Right hindlimb (tissue), 1 donor: ENCODE measurements at places on chromosomes 2 and 18.

DNA sequence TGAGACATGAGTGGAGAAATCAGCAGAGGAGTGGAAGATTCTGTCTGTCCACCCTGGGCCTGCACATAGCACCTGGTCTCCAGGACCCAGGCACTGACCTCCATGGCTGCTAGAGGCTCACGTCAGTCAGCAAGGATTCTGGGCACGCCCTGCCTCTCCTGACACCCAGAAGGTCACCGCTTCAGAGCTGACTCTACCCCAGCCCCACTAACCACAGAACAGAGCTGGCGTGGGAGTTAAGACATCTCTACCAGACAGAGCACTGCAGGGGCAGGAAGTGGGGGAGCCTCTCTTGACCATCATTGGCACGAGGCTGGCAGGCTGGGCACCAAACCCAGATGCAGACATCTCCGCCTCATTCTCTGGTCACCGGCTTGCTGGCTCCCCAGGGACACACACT, 3.0 kb downstream of the ADCY3 start:
- no peak for DNase-seq

DNA sequence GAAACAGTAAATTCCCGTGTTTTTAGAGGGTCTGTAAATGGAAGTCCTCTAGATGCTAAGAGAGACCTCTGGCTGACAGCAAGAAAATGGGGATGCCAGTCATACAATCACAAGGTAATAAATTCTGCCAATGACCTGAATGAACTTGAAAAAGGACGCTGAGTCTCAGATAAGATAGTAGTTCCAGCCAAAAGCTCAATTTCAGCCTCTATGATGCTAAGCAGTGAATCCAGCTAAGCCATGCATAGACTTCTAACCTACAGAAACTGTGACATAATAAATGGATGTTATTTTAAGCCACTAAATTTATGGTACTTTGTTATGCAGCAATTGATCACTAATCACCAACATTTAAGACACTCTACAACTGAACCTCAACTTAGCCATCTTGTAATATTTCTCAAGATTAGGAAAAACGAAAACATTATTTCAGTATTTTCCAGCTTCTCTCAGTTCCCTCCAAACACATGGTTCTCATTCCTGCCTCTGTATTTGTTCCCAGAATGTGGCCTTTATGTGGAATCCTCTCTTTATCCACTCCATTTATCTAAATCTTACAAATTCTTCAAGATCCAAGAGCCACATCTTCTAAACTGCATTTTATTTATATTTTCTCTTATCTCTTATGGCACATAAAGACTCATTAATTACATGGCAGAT, 331.1 kb downstream of the GULP1 start:
- no peak for DNase-seq

GRCh38 chr2:37874470-37874869, 50.6 kb upstream of the RMDN2 start:
- no peak for DNase-seq

DNA sequence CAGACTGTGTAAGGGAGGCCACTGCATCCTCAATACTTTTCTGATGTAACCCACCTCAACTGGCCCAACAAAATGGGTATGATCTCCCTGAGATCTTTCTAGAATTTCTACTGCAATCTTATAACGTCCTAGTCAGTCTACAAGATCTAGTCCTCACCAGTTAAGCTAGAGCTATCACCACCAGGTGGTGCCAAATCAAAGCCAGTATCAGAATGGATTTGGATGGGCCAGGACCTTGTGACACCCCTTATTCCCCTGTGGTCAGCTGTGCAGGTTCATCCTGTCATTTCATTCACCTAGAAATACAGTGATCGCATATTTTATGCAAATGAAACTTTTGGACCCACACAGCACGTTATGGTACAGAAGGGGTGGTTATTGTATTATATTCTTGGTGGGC, 90.3 kb downstream of the OLA1 start:
- no peak for DNase-seq

GRCh38 chr18:74217476-74218143, 69.3 kb downstream of the TIMM21 start:
- DNase-seq, result no peak

DNA sequence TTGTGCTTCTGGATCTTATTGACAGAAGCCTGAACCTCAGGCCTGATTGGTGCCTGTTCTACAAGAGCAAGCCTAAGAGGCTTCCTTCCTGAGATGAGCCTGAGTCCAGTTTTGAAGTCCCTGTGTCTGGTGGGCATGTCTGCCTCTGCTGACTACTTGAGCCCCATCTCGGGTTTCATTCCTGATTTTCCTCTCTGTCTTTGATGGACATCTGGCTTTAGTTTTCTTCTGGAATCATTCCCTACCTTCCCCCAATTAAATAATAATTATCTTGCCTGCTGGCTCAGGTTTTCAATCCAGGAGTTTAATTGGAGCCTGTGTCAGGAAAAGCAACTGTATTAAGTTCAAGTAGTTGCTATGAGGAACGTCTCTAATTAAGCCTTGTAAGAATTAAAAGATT, 135.5 kb upstream of the MC4R start:
- no peak for DNase-seq

DNA sequence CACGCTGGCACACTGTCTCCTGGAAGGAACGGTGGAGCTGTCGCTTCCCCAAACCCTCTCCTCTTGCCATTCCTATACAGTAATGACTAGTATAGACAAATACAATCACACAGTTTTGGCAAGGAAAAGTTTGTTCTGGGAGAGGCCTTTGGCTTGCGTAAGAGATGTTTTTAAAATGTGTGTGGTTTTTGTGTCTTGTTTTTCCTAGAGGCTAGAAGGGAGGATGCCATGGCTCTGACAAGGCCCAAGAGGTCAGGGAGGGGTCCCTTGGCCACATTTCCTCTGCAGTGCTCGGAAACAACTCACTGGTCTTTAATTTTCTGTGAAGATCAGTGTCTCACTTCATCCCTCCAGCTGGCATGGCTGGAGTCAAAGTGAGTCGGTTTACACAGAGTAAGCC, 195.9 kb downstream of the SH3RF3 start:
- DNase-seq, result peak; percentile 89

DNA sequence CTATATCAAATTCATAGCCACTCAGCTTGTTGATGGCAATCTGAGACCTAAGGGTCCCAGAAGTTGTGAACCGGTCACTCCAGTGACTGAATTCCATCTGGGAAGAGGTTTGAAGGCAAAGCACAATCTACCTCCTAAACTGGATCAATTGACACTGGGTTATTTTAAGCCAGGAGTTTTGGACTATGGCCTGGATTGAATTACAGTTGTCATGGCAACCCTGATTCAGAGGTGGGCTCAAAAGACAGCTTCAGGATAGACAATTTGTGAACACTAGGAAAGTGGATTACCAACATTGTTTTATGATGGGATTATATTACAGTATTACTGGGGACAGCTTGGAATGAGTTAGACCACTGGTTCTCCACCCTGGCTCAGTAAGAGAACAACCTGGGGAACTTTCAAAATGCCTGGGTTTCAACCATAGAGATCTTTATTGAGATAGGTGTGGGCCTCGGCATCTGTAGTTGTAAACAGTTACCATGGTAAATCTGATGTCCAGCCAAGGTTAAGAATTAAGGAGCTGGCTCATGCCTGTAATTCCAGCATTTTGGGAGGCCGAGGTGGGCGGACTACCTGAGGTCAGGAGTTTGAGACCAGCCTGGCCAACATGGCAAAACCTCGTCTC, 58.8 kb downstream of the MFSD6 start:
- peak; percentile 41 for DNase-seq

DNA sequence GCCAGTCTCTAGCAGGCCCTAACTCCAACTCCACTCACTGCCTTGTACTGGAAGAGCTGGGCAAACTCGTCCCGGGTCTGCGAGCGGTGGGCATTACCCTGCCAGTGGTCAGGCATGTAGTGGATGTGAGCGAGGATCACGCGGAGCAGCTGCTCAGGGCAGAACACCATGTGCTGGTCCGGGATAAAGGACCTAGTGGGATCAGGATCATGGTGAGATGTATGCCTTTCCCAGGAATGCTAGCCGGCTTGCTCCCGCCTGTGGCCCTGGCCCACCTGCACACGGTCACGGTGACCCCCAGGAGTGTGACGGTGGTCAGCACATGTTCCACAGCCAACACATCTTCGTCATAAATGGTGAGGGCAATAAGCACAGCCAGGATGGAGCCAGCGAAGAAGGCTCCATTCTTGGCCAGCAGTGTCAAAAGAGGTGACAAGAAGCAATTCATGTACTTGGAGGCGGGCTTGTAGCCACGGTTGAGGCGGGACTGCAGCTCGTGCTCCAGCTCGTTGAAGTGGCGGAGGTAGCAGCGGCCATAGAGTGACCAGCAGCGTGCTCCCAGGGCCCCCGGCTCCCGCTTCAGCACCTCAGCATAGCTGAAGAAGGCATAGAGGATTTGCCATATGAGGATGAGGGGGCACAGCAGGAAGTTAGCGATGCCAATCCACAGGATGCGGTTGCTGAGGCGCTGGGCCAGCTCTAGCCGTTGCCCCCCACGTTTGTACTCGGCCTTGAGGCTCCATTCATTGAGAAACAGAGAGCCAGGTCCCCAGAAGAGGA, 5.3 kb upstream of the ABCB6 start:
- no peak for DNase-seq

GRCh38 chr2:128395196-128395595, 76.5 kb upstream of the HS6ST1 start:
- DNase-seq, result no peak

DNA sequence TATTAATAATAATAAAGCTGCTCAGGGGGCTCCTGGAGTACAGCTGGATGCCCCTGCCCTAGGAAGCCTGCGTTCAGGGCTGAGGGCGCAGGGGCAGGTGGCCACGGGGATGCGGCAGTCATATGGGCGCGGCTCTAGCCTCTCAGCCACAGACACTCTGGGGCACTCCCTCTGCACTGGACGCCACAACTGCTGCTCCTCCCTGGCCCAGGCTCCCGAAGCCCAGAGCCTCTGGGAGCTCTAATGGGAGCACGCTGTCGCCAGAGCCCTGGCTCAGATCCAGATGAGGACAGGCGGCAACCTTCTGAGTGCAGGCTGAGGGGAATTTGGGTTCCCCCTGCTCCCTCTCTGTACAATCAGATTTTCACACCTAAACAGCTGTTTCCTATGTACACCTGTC, 93.6 kb downstream of the MTCL1 start:
- DNase-seq, result peak; percentile 72

GRCh38 chr2:95317123-95317500, 20.0 kb downstream of the KCNIP3 start:
- DNase-seq, result no peak

DNA sequence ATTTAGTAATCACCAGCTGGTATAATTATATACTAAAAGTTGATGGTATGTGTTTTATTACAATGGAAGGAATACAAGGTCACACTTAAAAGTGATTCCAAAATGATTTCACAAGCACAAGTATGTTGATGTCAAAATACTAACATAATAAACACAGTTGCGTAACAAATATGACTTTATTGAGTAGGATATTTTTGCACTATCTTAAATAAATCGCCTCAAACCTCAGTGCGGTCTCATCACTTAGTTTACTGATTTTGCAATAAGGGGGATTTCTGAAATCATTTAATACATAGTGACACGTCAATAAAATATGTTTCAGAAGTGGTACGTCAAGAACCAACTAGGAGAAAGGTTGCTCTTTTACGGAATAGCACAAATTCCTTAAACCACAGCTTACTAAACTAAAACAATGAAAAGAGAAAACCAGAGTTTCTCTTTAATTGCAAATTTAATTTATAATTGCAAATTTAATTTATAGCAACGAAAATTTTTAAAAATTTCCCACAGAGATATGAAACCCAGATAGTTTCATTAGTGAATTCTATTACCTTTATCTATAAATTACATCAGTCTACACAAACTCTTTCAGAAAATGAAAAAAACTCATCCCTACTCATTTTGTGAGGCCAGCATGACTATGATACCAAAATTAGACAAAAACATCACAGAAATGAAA, 304.0 kb upstream of the REG3G start:
- DNase-seq, result no peak

- DNase-seq, result no peak
Observed at GRCh38 chr2:64371727-64372126, 82.2 kb upstream of the LGALSL start.

- DNase-seq, result no peak
Observed at GRCh38 chr2:139142252-139142880, 362.2 kb upstream of the NXPH2 start.

GRCh38 chr2:239344857-239345216, 56.0 kb downstream of the HDAC4 start:
- DNase-seq, result no peak

GRCh38 chr2:238434846-238435751, 8.4 kb downstream of the ASB1 start:
- no peak for DNase-seq

GRCh38 chr2:120682654-120683053, 53.0 kb upstream of the GLI2 start:
- DNase-seq, result no peak

GRCh38 chr2:160912276-160912675, 248.0 kb upstream of the TANK start:
- DNase-seq, result no peak

DNA sequence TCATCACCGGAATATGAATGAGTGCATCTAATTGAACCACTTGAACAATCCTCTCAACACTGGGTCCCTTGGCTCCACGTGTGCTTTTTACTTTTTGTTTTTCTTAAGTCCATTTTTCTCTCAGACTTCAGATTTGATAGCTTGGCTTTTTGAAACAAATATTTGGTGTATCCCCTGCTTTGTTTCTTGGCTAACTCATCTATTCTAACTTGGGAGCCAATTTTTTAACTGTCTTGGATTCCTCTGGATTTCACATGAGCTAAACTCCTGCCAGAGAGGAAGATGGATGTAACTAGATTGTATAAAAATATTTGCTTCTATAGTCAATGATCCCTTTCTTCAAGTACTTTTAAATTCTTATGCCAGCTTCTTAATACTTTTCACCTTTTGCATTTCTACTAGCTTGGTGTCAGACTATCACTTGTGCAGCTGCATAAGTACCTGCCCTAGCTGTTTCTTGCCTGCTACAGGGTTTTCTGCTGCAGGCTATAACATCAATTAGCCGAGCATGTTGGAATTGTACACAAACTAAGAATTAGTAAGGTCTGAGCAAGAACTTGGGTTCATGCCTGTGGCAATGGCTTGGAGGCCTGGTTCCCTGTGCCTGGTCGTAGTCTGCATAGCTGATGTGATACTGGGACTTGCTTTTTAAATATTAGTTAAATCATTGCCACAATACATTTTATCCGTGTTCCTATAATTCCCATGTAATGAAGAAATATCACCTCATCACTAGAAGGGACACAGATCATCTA, 281.5 kb downstream of the EN1 start:
- DNase-seq, result no peak

- DNase-seq, result no peak
Observed at GRCh38 chr2:220148471-220149248, 521.2 kb downstream of the SLC4A3 start.

DNA sequence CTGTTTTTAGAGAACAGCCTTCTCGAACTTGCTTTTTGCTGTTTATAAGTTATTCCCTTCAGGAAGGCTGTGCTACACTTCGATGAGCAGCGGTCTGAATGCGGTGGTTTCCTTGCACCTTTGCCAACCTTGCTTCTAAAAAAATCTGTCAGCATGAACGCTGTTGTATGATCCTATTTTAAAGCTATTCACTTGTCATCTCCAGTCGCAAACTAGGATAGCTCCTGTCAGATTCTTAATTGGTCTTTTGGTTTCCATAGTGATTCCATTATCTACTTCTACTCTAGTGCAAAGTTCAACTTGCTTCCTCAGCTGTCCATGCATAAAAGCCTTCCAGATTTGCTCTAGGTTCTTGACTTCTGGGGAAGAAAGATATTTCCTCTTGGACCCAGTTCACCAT, 76.3 kb upstream of the GALNT3 start:
- DNase-seq, result no peak

- DNase-seq, result no peak
Observed at GRCh38 chr18:69213842-69214241, 186.8 kb upstream of the DOK6 start.
